ENCODE measurements at places on chromosomes 11 and 22.
A peak's percentile ranks its signal among the peaks of the same experiment; 100 is the strongest.

DNA sequence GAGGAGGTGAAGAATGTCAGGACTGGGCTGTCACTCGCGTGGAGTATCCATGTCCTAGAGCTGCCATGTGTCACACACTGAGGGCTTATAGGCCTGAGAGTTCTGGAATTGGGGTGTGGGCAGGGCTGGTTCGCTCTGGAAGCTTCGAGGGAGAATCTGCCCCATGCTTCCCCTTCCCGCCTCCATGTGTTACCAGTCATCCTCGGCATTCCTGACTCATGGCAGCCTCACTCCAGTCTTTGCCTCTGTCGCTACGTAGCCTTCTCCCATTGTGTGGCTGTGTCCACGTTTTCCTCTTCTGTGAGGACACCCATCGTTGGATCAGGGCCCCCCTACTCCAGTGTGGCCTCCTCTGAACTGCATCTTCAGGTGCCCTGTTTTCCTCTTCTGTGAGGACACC lies 301.2 kb downstream of the TBC1D22A start:
- no peak for DNase-seq

DNA sequence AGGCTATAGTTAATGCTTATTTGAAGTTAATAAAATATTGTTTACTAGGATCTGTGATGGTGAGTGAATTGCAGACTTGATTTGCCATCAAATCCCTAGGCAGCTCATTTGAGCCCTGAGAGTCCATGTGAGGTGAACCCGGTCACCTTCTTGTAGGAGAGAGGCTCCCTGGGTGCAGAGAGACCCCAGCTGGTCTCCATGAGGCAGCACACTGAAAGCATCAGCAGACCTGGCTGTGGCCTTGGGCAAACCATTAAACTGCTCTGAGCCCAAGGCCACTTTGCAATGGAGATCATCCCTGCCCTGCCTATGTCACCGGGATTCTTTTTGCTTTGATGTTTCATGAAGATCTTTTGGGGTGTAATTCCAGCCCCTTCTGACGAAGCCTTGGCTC lies 125.2 kb downstream of the MICAL2 start:
- peak; percentile 15 for DNase-seq

GRCh38 chr11:61757213-61757862 lies 4.9 kb downstream of the MYRF start:
- no peak for DNase-seq

GRCh38 chr22:36027935-36028645 lies 534 bp downstream of the RBFOX2 start:
- DNase-seq: no peak

DNA sequence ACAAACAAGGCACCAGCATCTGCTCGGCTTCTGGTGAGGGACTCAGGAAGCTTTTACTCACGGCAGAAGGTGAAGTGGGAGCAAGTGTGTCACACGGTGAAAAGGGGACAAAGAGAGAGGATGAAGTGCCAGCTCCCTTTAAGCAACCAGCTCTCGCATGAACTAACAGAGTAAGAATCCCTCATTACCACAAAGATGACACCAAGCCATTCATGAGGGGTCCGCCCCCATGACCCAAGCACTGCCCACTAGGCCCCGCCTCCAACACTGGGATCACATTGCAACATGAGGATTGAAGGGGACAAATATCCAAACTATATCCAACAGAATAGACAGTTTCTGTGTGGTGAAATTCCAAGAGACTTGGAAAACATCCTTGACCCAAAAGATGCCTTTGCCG lies 198.2 kb upstream of the POU2AF2 start:
- no peak for DNase-seq

- DNase-seq: no peak
Measured at GRCh38 chr11:115590254-115590653, 86.0 kb upstream of the CADM1 start.

DNA sequence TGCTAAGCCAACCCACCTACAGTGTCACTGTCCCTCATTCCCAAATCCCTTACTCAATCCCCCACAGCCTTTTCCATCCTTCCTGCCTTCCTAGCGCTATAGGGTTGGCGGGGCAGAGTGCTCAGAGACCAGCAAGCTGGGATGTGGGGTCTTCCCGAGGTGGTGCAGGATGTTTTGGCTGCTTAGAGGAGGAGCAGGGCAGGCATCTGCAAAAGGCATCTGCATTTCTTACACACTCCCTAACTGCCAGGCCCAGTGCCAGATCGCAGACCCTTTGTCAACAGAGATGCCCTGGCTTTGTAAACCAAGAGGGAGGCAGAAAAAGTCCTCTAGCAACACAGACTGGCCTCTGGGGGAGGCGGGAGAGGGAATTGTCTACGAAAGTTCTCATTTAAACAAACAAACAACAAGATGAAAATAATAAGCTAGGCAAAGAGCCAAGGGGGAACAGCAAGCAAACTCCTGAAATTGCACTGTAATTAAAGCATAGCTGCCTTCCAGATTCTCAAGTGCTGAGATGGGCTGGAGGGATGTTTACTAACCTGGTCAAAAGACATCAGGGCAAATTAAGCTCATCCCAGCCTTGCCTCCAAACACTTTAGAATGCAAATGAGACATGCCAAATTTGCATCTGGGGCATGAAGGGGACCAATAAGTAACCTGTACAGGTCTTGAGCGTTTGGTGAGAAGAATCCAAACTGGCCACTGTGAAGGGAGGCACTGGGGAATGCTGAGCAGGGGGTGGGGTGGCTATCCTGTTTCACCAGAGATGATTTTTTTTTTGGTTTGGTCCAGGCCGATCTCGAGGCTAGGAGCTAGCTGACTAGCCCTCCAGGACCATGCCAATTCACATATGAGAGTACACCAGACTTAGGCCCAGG lies 38.1 kb upstream of the ADA2 start:
- DNase-seq: no peak

- DNase-seq: no peak
Measured at GRCh38 chr11:64224151-64224890, 1.7 kb downstream of the TRPT1 start.

GRCh38 chr11:2409126-2409525 lies 8.6 kb downstream of the TSSC4 start:
- DNase-seq: no peak

GRCh38 chr22:35752006-35752862 lies 34.6 kb downstream of the APOL5 start:
- DNase-seq: no peak

- DNase-seq: no peak
Measured at GRCh38 chr11:64098318-64098831, 62.6 kb downstream of the FLRT1 start.

GRCh38 chr22:42336527-42337227 lies 66.2 kb upstream of the TCF20 start:
- no peak for DNase-seq

DNA sequence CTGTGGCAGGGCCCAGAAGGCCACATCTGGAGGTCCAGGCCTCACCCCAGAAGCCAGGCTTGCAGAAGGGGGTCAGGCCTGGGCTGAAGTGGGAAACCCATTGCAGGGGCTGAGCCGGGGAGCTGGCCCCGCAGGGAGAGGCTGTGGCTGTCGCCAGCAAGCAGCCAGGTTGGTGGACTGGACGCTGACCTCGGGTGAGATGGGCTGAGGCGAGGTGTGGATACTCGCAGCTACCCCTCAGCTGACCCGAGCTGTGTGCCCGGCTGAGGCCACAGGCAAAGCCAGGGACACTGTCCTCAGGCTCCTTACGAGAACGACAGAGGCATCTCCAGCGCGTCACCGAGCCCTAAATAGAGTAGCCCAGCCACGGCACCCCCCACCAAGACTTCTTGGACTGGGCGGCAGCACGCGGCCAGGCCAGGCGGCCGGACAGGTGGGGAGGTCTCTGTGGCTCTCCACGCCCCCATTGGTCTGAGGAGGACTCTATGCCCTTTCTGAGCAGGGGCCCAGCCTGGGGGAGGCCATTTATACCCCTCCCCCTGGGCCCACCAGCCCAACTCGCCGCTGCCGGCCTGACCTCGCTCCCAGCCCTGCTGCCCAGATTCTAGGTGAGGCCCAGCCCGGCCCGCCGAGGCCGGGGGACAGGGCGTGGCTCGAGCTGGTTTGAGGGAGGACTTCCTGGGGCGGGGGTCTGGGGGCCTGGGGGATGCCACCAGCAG lies at the start of gene TNNI2:
Gene TNNI2, plus strand, starts transcription at position 556 of the 719 bp plus-strand sequence. CDS start 716 bp downstream, outside the sequence.
- no peak for DNase-seq

GRCh38 chr22:27299181-27300085 lies 502.1 kb downstream of the MN1 start:
- DNase-seq: no peak

- no peak for DNase-seq
Measured at GRCh38 chr22:27135031-27135981, 477.9 kb downstream of the MIAT start.

Measured in activated CD4-positive, alpha-beta T cell treated with anti-CD3 and anti-CD28 coated beads, Interleukin-2, Interleukin-4, amounts not matched to agents 100 ng/mL and 50 ng/mL, durations not matched to agents 16 hours and 8 hours (primary cell).